ENCODE measurements at places on chromosomes 1 and 21.
A peak's percentile ranks its signal among the peaks of the same experiment; 100 is the strongest.

GRCh38 chr1:223503348-223503747 is 110.1 kb downstream of the CCDC185 start:
- DNase-seq = no peak

DNA sequence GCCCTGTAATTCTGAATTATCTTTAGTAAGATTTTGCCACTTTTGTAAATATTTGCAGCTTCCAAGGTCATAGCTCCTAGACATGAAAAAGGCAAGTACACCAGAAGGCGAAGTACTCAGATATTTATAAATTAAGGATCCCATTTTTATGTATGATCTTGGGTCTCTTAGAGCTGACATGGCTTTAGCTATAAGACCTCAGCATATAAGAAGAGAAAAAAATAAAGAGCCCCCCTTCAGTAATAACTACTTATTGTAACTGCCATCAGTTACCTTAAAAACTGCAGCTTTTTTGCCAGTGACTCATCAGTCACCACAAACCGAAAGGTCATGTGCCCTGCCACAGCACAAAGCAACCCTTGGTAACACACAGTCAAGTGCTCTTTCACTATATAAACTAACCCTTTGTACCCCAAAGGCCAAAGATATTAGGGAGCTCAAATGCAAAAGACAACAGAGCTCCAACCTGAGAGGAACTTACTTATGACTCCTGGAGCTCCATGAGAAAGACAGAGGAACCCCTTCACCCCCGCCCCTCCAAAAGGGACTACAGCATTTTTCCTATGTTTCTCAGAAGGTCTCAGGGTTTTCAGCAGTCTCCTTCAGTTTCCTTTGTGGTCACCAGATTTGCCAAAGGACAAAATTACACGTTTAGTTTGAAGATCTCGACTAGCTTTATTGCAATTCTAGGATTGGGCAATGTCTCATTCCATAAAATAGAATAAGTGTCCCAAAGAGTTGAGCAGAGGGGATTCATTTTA is 219.8 kb upstream of the DUSP10 start:
- no peak for DNase-seq

DNA sequence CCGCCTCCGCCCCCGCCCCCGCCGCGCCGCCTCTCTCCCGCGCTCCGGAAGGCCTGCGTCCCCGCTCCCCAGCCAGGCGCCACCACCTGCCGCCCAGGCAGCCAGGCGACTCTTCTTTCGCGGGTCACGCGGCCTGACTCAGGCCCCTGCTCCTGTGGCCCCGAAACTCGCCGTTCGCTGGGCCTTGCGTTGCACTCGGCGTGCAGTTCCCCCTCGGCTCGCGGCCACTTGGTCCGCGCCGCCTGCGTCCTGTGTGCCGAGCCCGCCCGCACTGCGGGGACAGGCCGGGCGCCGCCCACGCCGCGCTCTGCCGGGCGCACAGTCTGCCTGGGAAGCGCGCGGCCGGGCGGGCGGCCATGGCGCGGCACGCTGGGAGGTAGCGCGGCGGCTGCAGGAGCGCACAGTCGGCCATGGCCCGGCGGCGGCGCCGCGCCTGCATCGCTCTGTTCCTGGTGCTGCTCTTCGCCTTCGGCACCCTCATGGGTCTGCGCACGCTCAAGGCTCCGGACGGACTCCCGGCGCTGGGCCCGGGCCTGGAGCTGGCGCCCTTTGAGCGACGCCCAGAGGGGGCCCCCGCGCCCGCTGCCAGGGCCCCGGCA is at the start of gene MANEAL:
TSS of gene MANEAL (plus strand) at position 75 of the 599 bp plus-strand sequence. CDS start at position 411, 336 bp downstream.
- peak; percentile 33 for DNase-seq

- no peak for DNase-seq
Measured at GRCh38 chr1:89998306-89998705, 3.4 kb downstream of the ZNF326 start.

DNA sequence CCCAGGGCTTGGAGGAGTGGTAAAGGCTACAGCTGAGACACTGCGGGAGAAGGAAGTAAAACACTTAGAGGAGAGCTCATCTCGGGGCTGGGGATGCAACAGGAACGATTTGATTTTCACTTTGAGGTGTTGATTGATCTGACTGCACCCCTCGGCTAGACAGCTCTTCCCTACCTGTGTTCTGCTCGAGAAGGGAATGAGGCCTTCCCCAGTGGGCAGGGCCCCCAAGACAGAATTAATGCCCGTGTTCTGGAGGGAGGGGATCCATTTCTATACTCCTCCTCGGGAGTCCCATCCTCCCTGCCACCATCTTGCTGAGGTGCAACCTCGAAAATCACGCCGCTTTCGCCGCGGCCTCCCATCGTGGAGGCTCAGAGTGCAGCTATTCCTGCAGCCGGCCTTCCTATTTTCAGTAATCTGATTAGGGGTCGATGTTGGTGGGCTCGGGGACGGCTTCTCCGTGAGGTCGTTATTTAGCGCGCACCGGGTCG is 2.4 kb downstream of the ATP2B4 start:
- no peak for DNase-seq

DNA sequence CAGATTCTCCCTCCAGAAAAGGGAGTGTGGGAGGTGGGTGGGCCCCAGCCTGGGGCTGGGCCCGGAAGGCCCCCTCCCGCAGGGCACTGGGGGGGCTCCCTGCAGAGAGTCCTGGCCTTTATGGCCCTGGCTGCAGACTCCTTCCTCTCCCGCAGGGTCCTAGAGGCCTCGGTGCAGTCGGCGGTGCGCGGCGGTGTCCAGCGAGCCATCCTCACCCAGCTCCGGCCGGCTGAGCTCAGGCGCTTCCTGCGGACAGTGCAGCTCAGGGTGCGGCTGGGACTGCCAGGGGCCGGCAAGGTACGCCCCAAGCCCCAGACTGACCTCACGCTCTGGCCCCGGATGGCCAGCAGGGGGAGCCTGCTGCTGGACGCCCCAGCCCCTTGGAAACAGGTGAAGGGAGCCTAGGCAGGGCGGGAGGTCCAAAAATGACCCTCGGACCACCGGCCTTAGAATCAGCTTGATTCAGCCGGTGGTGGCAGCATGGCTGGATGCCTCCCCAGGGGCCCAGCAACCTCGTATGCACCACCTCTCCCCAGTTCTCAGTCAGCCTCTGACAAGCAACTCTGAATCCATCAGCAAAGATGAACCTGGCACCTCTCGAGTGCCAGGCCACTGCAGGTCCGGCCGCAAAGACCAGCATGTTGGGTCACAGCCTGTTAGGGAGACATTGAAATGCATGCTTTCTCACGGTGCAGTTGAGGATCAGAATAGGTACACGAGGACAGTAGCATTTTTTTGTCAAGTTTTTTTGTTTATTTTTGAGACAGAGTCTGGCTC is 20.6 kb downstream of the MTHFR start:
- DNase-seq = no peak

GRCh38 chr1:116508984-116509980 is 61.5 kb downstream of the CD58 start:
- DNase-seq = no peak

DNA sequence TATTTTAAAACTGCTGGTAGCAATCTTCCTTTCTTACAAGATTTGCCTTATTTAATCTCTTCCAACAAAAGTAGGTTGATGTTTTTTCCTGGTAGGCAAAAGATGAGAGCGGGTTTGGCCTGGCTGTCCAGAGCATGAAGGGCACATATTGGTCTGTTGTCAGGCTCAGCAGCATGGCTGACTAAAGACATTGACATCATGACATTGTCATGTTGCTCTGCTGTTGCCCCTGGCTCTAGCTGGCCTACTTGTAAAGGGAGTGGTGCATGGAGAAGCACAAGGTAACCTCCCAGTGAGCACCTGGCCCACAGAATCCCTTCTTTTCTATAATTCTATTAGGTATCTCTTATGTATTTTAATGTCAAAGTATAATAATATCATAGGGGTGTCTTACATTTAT is 23.6 kb downstream of the GNPAT start:
- no peak for DNase-seq

- DNase-seq = no peak
Measured at GRCh38 chr1:6519935-6520671, 28.6 kb upstream of the PLEKHG5 start.
